Left colon (tissue), 2 donors: ENCODE measurements at places on chromosomes 3 and 15. TPM values are rescaled to one million over a fixed set of nuclear protein-coding genes. Genes with fewer than 3 reads are reported as not detected.

DNA sequence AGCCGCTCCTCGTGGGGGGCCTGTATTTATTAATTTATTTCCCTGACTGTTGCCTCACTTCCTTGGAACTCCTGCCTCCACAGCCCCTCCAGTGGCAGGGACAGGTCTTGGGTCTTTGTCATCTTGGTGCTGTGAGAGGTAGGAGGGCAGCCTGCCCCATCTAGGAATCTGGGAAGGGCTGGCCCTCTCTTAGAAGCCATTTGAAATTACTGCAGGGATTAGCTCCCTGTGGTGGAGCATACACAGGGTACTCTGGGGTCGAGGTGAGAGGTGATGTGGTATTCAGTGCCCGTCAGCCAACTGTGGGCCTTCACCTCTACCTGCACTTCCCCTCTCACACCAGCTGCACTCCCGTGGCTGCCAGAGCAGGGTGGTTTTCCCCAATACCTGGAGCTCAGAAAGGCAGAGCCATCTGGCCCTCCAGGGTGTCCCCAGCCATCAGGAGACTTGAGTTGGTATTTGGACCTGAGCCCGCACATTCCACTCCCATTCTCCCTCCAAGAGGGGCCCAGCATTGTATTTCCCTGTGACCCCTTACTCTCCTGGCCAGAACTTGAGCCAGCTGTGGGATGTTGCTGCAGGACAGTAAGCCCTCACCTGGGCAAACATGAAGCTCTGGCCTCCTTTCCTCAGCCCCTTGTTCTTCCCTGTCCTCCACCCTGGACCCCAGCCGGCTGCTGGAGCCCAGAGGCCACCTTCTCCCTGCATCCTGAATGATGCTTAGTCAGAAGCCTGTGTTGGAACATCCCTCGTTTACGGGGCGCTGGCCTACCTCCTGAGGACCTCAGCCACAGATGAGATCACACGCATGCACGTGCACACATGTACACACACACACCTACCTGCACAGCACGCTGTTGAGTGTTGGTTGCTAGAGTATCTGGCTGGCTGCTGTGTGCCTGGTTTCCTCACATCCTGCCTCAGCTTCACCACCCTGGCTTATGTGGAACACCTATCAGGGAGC is 2.0 kb upstream of the JMJD7 start:
- no peak for DNase-seq

DNA sequence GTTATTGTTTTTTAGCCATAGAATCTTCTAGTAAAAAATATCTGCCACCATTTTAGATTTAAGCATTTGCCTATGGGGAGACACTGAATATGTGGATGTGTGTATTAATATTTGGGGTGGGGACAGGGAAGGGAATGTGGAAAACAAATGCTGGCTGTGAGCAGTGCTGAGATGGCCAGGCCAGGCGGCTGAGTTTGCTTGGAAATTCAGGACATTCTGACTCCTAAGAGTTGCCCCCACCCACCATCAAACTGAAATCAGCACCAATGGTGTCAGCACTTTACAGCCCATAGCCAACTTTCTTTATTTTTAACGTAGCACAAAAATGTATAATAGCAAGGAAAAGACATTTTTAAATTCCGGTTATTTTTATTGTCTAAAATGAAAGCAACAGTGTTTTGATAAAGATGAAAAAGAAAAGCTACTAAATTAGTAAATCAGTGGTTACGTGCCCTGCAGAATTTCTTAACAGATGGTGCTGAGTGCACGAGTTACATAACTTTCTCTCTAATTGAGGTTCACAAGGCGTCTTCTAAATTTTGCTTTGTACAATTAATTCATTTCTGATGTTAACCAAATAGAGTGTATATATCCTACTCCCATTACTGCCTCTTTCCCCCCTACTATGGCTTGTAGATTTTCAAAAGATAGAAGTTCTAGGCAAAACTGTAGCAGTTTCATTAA is 34.0 kb downstream of the B3GALNT1 start:
- DNase-seq, result no peak

- no peak for DNase-seq
Measured at GRCh38 chr3:28139288-28139687, 102.1 kb upstream of the CMC1 start.

- no peak for DNase-seq
Measured at GRCh38 chr3:156360963-156361362, 194.0 kb downstream of the SSR3 start.

- DNase-seq, result no peak
Measured at GRCh38 chr3:179299316-179299715, 23.5 kb upstream of the ZNF639 start.

DNA sequence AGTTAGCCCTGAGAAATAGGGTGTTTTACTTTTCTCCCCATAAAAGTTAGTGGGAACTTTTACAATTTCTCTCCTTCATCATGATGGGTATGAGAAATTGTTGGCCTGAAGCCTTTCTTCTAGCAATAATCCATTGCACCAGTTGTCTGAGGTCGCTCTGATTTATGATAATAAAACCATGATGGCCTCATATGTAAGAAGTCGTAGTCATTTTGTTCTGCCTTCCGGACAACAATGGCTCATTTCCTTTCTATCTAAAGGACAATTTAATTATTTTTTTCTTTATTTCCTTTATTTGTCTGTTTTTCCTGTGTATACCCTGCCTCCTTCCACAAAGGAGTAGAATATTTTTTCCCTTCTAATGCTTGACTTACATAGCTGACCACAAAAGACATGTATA is 31.6 kb upstream of the GNB4 start:
- DNase-seq, result no peak

GRCh38 chr3:196179380-196180308 is 31.6 kb downstream of the ZDHHC19 start:
- DNase-seq, result no peak

The ROPN1 gene
- total RNA-seq, result 3.2 TPM

The ZNF80 gene
- not detected for total RNA-seq
